ENCODE measurements at places on chromosomes 11 and 22. TPM values are rescaled to one million over a fixed set of nuclear protein-coding genes. Genes with fewer than 3 reads are reported as not detected.

- peaks cover 1% of the 10 kb centered on the region for H3K4me1 ChIP-seq
- no peak overlapping the region for H3K4me3 ChIP-seq
- H3K27ac ChIP-seq: peak overlapping the region; percentile 65
- DNase-seq: no peak
- H3K36me3 ChIP-seq: peaks cover 54% of the 10 kb centered on the region
Observed at GRCh38 chr22:41222846-41223507, 17.8 kb downstream of the CHADL start.

DNA sequence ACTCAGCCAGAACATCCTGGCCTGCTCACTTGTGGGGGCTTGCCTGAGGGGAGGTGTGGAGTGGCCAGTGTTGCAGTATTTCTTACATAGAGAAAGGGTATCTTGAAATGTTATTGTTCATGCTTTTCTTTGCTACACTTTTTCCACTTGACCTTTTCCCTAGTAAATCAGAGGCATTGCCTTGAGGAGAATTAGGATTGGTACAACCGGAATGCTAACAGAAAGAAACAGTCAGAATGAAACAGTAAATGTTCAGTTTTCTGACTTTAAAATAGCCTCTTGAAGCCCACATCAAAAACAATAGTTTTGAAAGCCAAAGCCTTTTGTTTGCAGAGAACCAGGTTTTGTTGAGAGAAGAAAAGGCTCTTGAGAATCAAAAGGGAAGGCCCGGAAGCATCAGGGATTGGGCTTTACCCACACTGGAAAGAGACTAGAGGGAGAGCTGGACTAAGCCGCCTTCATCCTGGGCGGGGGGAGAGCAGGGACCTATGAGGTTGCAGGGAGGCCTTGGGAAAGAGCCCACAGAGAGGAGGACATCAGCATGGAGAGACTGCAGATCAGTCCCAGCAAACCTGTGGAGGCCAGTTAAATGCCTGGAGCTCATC lies 12.4 kb downstream of the ADM start:
- H3K27ac ChIP-seq: peak overlapping the region; percentile 51
- DNase-seq: peak; percentile 19
- H3K4me1 ChIP-seq: peaks cover 42% of the 10 kb centered on the region
- no peaks in the 10 kb centered on the region for H3K27me3 ChIP-seq
- peaks cover 5% of the 10 kb centered on the region for H3K36me3 ChIP-seq
- no peak overlapping the region for H3K4me3 ChIP-seq

- no peaks in the 10 kb centered on the region for H3K4me1 ChIP-seq
- no peak overlapping the region for H3K4me3 ChIP-seq
- no peaks in the 10 kb centered on the region for H3K27me3 ChIP-seq
- peaks cover 79% of the 10 kb centered on the region for H3K36me3 ChIP-seq
Observed at GRCh38 chr22:41273128-41273527, 12.9 kb downstream of the RANGAP1 start.

DNA sequence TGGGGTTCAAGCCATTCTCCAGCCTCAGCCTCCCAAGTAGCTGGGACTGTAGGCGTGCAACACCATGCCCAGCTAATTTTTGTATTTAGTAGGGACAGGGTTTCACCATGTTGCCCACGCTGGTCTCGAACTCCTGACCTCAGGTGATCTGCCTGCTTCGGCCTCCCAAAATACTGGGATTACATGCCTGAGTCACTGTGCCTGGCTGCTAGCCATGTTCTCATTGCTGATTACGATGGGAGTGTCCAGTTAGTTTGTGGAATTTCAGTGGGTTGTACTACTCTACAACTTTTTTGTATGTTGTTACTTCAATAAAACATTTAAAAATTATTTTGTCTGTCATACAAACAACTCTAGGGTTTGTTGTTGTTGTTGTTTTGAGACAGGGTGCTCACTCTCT lies 4.8 kb upstream of the VPS11 start:
- H3K36me3 ChIP-seq: peaks cover 3% of the 10 kb centered on the region
- no peak overlapping the region for H3K27ac ChIP-seq
- H3K4me3 ChIP-seq: no peak overlapping the region
- peaks cover 11% of the 10 kb centered on the region for H3K4me1 ChIP-seq

DNA sequence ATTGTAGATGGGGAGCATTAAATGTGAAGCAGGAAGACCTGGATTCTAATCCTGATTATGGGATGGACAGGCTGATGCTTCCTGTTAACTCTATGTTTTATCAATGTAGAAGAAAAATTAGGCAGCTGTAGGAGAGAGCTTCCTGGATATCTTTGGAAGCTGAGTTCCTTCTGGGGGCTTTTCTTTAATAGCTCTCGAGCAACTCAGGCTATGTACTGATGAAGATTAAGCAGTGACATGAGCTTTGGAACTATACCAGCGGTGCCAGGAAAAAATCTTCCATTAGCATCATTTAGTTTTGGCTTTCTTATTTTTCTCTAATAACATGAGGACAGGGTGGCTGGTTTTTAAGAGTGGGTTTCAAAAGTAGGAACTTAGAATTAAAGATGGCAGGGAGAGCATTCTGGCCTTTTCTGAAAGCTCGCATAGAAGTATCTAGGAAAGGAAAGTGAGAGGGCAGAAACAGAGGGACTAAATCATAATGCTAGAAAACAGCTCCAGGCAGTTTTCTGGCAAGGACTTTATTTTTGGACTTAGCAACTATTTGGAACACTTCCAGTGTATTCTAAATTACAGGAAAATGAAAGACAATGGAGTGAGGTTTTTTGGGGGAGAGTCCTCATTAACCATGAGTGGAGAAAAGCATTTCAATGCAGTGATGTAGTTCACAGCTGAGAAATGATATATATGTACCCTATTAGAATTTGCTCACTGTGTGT lies 69.2 kb upstream of the RRM1 start:
- H3K4me1 ChIP-seq: no peaks in the 10 kb centered on the region
- H3K27ac ChIP-seq: no peak overlapping the region
- no peaks in the 10 kb centered on the region for H3K27me3 ChIP-seq

GRCh38 chr11:114783805-114784204 lies 105.5 kb downstream of the NXPE2 start:
- peaks cover 21% of the 10 kb centered on the region for H3K4me1 ChIP-seq
- H3K36me3 ChIP-seq: no peaks in the 10 kb centered on the region
- DNase-seq: no peak
- H3K27me3 ChIP-seq: peaks cover 2% of the 10 kb centered on the region
- no peak overlapping the region for H3K27ac ChIP-seq

- 0 out of 2 replicates have a peak overlapping the region, but pooled peaks have one; percentile 20 for H3K27ac ChIP-seq
- H3K36me3 ChIP-seq: peaks cover 26% of the 10 kb centered on the region
- no peak for DNase-seq
- H3K4me3 ChIP-seq: no peak overlapping the region
Observed at GRCh38 chr11:110243791-110244190, 52.6 kb downstream of the RDX start.

DNA sequence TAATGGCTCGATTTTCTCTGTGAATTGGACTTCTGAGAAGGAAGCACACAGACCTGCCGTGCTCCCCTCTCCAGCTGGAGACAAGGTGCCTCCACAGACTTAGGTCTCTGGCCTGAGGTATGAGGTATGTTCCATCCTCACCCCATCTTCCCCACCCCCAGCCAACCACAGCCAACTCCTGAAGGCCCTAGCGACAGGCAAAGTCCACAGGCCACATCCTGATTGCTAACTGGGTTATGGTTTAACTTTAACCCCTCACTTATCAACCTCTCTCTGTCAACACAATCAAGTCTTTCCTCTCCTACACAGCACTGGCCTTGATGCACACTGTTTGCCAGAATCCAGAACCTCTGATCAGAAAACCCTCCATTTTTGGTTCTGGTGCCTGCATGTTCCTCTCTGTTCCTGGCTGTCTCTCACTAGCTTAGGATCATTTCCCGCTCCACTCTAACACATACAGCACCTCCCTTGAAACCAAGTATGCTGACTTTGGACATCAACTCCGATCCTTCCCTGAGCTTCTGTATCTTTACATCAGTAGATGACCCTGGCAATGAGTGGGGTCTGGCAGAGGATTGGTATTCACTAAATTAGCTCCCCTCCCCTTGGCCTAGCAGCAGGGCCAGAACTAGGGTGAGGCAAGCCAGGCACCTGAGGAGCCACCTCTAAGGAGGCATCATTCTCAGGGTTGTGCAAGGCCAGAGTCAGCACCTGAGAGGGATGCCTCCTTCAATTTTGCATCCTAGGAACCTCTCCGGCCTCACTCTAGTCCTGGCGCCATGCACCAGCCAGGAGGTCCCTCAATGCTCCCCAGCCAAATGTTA lies 22.0 kb downstream of the JAML start:
- peaks cover 17% of the 10 kb centered on the region for H3K4me1 ChIP-seq
- H3K27ac ChIP-seq: no peak overlapping the region
- H3K36me3 ChIP-seq: no peaks in the 10 kb centered on the region

DNA sequence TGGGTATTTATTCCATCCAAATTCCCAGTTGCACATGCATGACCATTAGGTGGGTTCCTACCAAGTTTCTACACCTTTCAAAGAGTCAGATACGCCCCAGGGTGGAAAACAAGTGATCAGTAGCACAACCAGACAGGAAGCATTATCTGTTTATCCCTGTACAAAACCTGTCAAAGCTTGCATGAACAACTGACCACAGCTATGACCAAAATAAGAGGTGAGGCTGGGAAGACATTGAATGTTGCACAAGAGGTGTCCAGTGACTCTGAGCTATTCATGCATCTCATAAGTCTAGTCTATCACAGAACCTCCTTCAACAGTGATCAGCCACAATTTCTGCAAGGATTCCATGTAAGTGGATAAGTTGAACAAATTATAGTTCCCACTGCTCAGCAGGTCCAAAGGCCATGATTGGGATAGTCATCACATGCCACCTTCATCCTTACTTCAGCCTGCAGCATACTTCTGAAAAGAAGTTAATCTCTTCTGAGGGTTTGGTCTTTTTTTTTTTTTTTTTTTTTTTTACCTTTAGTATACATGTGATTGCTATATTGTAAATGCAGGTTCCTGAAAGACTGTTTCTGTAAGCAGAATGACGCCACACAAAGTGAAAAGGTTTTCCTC lies 28.0 kb upstream of the TMEM45B start:
- H3K27me3 ChIP-seq: peaks cover 5% of the 10 kb centered on the region
- H3K4me3 ChIP-seq: no peak overlapping the region
- H3K27ac ChIP-seq: no peak overlapping the region
- no peak for DNase-seq
- H3K36me3 ChIP-seq: no peaks in the 10 kb centered on the region

DNA sequence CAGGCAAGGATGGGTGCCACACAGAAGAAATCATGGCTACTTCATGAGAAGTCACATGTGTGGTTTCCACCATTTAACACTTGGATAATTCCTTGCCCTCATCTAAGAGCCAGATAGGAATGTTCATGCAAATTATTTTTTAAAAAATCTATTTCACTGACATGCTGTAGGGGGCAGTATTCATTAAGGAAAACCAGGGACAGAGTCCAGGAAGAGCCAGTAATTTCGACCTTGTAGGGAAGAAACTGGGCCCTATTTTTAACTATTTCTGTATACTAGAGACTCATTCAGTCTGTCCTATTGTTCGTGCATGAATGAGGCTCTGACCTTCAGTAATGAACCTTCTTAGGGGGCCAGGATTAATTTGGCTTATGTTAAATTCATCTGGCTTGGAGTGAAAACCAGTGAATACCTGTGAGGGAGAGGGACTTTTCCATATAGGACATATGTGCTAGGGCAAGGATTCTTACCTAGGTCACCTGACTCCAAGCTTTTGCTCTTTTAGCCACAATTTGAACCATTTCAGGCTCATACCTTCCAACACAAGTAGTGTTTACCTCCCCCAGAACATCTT lies 192.7 kb downstream of the NAV2 start:
- peak overlapping the region; percentile 1 for H3K27ac ChIP-seq
- no peaks in the 10 kb centered on the region for H3K27me3 ChIP-seq
- DNase-seq: no peak
- no peak overlapping the region for H3K4me3 ChIP-seq
- H3K36me3 ChIP-seq: peaks cover 6% of the 10 kb centered on the region

GRCh38 chr11:114918286-114918685 lies 240.0 kb downstream of the NXPE2 start:
- H3K27me3 ChIP-seq: no peaks in the 10 kb centered on the region
- H3K27ac ChIP-seq: no peak overlapping the region
- no peak for DNase-seq
- H3K4me3 ChIP-seq: no peak overlapping the region

- peak; percentile 6 for DNase-seq
- peaks cover 6% of the 10 kb centered on the region for H3K36me3 ChIP-seq
- H3K27ac ChIP-seq: no peak overlapping the region
- H3K4me3 ChIP-seq: no peak overlapping the region
- H3K4me1 ChIP-seq: peaks cover 10% of the 10 kb centered on the region
Observed at GRCh38 chr11:68976563-68976962, 4.2 kb downstream of the MRGPRD start.

DNA sequence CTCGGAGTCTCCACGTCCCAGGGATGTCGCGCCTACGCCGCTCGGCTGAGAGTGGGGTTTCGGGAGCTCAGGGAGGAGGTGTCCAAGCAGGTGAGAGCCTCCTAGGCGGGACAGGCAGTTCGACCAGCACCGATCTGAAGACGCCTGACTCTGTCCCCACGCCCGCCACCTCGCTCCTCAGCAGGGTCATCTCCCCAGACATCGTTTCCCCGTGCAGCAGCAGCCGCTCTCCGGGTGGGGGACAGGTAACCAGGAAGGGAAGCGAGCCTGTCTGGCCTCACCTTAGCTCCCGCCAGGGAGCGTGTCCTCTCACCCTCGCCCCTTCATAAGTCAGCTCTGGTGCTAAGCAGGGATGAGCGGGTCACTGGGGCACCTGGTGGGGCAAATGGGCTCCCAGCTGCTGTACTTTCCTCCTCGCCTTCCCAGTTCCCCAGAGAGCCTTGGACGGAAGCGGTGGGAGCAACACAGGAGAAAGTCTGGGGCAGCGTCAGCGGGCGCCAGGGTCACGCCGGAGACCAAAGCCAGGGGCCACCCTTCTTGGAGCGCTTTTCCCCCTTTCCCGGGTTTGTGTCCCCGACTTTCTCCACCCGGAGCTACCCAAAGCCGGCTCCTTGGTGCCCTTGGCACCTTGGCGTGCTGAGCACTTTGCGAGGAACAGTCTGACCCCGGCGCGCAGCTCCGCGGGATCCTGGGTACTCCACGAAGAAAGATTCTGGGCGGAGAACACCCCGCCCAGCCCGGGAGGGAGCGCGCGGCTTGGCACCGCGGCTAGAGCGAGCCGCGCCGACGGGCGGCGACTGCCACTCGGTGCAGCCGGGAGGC lies 1.6 kb downstream of the SPON1 start:
- H3K4me1 ChIP-seq: peaks cover 53% of the 10 kb centered on the region
- H3K36me3 ChIP-seq: no peaks in the 10 kb centered on the region
- H3K27ac ChIP-seq: no peak overlapping the region
- peak overlapping the region; percentile 83 for H3K4me3 ChIP-seq
- DNase-seq: peak; percentile 42
- peaks cover 78% of the 10 kb centered on the region for H3K27me3 ChIP-seq

- no peaks in the 10 kb centered on the region for H3K4me1 ChIP-seq
- no peak for DNase-seq
- H3K4me3 ChIP-seq: no peak overlapping the region
- no peak overlapping the region for H3K27ac ChIP-seq
Observed at GRCh38 chr22:32695451-32695891, 106.0 kb upstream of the TIMP3 start.

HNRNPUL2 gene
- total RNA-seq: 42.9 TPM

PLA2G3 gene
- 14.7 TPM for total RNA-seq

LUZP2 gene
- 3.8 TPM for total RNA-seq

CDHR5 gene
- total RNA-seq: 0.34 TPM

FAM89B gene
- total RNA-seq: 17.5 TPM

SLC22A8 gene
- not detected for total RNA-seq

CDON gene
- total RNA-seq: 33.3 TPM

Data from WTC11 (cell line).